Activated effector memory CD4-positive, alpha-beta T cell treated with anti-CD3 and anti-CD28 coated beads, Interleukin-2, amount 50 U/mL, for 16 hours (primary cell): ENCODE measurements at places on chromosomes 1 and 21.
A peak's percentile ranks its signal among the peaks of the same experiment; 100 is the strongest.

GRCh38 chr1:234963904-234964702, 164.5 kb downstream of the TOMM20 start:
- no peak for DNase-seq

- no peak for DNase-seq
Measured at GRCh38 chr1:22645931-22646330, 2.5 kb downstream of the C1QC start.

DNA sequence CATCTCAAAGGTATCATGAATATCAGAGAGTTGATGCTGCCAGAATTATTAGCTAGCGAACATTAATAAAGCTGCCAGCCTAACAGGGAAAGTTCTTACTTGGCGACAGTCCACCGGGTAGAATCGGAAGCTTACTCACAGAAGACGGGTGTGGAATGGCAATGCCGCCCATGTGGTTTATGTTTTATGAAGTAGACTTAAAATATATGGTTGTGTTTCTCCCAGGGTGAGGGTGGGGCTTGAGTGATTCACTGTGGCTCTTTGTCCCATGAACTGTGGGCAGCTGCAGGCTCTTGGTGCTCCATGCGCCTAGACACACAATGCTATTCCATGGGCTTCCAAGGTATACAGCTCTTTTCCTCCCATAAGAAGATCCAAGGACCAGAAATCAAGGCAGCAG, 162.7 kb downstream of the PIGK start:
- no peak for DNase-seq

- no peak for DNase-seq
Measured at GRCh38 chr1:179251675-179252074, 22.2 kb upstream of the ABL2 start.

DNA sequence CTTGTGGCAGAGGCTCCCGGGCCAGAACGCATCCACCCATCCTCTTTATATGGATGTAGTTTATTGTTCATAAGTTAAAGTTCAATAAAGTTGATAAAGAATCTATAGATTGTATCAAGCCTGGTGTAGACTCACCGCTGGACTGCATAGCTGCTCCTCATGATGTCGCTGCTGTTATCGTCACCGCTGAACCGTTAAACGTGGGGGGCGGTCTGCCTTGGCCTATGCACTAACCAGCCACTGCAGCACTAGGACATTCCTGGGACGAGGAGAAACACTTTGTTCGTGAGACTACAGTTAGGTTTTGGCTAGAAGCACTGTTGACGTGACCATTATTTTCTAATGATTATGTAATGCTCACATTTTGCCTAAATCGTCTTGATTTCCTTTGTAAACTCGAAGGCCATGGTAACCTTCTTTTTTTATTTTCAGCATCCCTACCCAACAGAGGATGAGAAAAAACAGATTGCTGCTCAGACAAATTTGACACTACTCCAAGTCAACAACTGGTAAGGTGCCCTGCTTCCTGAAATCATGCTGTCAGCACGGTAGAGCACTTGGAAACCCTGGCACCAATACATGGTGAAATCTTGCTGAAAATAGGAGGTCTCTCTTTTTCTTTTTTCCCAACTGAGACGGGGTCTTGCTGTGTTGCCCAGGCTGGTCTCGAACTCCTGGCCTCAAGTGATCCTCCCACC, 50.2 kb downstream of the PKNOX1 start:
- DNase-seq, result no peak

DNA sequence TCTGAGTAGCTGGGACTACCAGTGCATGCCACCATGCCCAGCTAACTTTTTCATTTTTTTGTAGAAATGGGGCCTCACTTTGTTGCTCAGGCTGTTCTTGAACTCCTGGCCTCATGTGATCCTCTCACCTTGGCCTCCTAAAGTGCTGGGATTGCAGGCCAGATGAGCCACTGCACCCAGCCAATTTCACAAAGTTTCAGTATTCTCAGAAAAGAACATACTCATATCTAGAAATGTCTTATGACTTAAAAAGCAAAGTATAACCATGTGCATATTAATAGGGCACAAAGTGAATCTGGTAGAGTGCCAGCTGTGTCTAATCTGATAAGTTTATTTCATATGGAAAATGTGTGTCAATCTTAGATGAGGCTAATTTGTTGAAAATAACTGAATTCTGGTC, 87.5 kb upstream of the CACYBP start:
- peak; percentile 66 for DNase-seq

GRCh38 chr1:160711602-160712311, at the start of gene CD48:
TSS of gene CD48 (minus strand) at chr1:160711822. CDS start at chr1:160711763, 59 bp downstream.
- peak; percentile 79 for DNase-seq

DNA sequence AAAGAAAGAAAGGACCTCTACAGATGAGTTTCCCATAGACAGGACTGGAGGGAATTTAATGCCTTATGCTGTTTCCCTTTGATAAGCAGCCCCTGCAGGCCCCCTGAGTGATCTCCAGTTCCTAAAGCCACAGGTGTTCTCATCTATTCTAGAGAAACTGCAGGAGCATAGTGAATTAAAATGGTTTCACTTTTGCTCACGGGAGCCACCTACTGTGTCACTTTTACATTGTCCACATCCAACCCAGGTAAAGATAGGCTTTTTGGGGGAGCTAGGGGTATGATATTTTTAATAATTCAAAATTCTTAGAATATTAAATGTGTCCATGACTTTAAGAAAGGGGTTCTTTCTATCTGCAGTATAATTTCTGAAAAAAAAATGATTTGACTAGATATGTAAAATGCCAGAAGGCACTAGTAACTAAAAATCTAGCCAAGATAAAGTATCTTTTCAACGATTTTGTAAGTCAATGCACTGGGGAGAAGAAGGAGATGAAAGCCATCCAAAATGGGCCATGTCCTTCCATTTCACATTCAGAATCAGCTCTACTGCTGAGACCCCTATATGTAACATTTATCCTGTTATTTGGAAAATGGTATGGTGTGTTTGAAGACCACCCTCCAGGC, 267.3 kb upstream of the DUSP10 start:
- DNase-seq, result no peak

GRCh38 chr1:25906644-25907300, 553 bp upstream of the STMN1 start:
- peak; percentile 77 for DNase-seq

- DNase-seq, result no peak
Measured at GRCh38 chr1:223077247-223077833, 65.7 kb downstream of the TLR5 start.

GRCh38 chr1:917466-918091, 6.1 kb upstream of the SAMD11 start:
- no peak for DNase-seq

- no peak for DNase-seq
Measured at GRCh38 chr1:44881011-44881632, 38.1 kb upstream of the PTCH2 start.

DNA sequence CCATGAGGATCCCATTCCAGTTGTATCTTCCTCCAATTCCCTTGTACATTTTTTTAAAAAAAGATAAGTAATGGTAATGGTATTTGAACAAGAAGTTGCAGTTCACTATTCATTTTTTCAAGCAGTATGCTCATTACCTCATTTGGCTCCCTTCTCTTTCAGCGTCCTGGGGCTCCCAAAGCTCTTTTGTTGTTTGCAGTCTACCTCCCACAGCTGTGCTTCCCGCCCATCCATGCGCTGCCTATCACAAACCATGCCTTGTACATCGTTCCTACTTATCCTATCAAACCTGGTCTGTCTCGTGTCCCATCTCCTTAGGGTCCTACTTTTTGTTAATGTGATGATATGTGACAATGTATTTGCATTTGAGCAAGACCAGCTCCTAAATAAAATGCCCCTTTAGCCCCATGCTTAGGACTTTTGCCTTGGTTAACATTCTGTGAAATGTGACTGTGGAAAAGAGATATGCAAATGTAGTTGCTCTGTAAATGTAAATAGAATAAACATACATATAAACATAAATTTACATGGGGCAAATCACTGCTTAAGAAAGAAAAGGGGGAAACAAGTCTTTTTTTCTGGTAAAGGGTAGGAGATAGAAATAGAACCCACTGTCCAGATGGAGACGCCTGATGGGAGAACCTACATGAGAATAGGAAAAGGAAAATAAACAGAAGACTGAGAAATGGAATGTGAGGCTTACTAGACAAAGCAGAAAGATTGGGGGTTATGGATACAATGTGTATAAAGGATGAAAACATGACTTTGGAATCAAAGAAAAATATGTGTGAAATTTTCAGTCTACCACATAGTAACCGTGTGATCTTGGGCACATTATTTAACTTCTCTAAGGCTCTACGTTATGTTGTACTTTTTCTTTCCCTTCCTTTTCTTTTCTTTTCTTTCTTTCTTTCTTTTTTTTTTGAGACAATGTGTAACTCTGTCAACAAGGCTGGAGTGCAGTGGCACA, 59.8 kb upstream of the PLXNA2 start:
- DNase-seq, result no peak

- no peak for DNase-seq
Measured at GRCh38 chr1:68100571-68100970, 50.1 kb upstream of the DIRAS3 start.

DNA sequence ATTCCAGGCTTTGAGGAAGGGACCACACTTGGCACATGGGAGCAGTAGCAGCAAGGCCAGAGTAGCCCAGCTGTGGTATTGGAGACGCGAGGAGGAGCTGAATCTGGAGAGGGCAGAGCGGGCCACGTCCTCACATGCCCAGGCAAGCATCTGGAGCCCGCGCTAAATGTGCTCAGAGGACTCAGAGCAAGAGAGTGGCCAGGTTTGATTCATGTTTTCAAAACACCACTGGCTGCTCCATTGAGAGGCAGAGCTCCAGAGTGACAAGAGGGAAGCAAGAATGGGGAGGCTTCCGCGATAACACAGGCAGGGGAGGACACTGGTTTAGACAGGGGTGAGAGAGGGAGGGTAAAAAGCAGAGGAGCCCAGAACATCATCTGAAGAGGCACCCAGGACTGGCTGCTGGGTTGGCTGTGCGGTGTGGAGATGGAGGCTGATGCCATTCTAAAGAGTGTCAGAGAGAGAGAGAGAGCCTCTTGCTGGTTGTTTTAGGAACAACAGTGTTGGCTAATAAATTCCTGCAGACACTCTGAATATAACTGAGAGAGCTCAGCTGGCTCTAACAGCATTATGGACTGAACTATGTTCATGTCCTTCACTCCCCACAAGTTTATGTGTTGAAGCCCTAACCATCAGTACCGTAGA, 32.3 kb downstream of the RCAN1 start:
- DNase-seq, result no peak

DNA sequence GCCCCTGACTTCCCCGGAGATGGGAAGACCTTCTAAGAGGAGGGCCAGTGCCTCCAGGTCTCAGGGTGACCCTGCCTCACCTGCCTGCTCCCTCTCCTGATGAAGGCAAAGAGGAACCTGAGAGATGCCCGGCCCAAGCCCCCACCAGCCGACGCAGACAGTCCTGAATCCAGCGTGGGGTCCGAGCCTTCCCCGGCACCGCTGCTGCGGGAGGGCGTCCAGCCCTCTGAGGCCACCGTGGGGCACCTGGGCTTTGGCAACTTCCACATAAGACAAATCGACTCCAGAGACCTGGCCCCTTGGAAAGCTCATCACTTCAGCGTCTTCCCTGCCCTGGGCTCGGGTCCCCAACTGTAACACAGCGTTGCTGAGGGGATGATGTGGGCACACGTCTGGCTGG, 122.2 kb downstream of the CASZ1 start:
- no peak for DNase-seq

GRCh38 chr1:157278383-157279137, 140.4 kb upstream of the ETV3 start:
- no peak for DNase-seq

- DNase-seq, result no peak
Measured at GRCh38 chr1:39835110-39835509, 46.4 kb upstream of the BMP8B start.

DNA sequence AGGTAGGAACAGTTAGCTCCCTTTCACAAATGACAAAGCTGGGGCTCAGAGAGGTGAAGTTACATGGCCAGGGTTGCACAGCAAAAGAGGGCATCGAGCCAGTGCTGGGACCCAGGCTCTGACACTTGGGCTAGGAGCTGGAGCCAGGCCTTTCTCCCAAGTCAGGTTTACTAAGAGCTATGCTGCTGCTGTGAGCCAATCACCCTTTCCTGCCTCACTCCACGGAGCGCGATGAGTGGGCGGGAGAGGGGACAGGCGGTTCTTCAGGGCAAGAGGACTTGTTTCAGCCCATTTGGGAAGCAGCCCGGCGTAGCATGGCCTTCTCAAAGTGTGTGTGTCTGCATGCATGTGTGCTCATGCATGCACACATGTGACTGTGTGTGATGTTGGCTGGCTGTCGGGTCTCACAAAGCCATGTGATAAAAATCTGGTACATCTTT, 10.6 kb downstream of the ID3 start:
- DNase-seq, result no peak

GRCh38 chr1:6807782-6808181, 22.5 kb downstream of the CAMTA1 start:
- no peak for DNase-seq

- no peak for DNase-seq
Measured at GRCh38 chr1:48771561-48771960, 5.1 kb downstream of the BEND5 start.

DNA sequence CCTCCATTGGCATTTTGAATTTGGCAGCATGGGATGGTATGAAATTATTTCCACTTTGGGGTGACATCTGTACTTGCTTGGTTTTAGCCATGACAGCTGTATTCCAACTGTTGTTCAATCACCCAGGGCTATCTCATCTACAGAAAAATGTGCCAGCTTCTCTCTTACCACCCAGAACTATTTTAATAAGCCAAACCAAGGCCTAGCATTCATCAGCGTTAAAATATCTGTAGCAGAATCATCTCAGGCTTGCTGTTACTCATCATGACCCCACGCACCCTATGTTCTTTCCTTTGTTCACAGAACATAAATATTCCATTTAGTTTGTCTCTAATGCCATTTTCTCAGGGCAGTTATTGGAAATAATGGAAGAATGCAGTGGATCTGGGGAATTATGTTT, 49.8 kb downstream of the GIPC2 start:
- DNase-seq, result no peak

DNA sequence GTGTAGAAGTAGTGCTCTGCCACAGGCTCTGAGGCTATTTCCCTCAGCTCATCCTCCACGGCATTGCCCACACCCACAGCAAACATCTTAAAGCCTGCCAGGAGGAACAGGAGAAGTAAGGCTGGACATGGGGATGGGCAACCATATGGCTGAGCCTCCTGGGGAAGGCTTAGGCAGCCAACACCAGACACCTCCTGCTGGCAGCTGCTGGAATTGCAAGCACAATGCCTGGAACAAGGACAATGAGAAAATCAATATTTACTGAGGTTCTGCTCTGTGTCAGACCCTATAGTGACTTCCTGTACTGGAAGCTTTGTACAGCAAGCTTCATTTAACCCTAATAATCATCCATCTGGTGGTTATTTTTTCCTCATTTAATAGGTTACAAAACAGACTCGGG, 8.2 kb downstream of the MATN1 start:
- DNase-seq, result no peak
